HFFc6 (cell line): ENCODE measurements at places on chromosomes 6 and 20. TPM values are rescaled to one million over a fixed set of nuclear protein-coding genes. Genes with fewer than 3 reads are reported as not detected.

DNA sequence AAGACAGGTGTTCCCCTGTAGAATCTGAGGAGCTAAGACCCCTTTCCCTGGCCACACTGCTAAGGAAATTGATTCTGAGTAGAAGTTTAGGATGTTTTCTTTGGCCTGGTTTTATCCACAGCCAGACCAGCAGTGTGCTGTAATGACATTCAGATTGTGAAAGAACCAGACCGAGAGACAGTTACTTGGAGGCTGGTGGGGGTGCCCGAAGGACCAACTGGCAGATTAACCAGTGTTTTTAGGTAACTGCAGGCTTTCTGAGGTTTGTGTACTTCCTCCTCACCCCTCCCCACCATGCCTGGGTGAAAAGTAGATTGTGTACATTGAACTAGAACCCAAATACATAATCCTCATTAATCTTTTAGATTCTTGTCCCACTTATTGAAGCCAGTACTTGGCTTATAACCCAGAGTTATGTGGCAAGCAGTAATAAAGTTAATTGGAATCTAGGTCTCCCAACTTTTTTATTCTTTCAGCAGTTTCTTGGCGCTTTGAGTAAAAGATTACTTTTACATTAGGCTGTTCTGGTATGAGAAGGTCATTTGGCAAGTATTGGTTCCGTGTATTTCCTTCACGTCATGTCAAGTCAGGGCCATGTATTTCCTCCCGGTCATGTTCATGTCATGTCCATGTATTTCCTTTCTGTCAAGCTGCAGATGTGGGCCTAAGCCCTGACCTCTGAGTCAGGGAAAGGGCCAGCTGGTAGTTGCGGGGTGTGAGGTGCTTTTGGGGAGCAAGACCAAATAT is 93.7 kb downstream of the TCP11 start:
- DNase-seq: peak; percentile 39

GRCh38 chr6:18161431-18161830 is 6.2 kb downstream of the KDM1B start:
- no peak for DNase-seq

DNA sequence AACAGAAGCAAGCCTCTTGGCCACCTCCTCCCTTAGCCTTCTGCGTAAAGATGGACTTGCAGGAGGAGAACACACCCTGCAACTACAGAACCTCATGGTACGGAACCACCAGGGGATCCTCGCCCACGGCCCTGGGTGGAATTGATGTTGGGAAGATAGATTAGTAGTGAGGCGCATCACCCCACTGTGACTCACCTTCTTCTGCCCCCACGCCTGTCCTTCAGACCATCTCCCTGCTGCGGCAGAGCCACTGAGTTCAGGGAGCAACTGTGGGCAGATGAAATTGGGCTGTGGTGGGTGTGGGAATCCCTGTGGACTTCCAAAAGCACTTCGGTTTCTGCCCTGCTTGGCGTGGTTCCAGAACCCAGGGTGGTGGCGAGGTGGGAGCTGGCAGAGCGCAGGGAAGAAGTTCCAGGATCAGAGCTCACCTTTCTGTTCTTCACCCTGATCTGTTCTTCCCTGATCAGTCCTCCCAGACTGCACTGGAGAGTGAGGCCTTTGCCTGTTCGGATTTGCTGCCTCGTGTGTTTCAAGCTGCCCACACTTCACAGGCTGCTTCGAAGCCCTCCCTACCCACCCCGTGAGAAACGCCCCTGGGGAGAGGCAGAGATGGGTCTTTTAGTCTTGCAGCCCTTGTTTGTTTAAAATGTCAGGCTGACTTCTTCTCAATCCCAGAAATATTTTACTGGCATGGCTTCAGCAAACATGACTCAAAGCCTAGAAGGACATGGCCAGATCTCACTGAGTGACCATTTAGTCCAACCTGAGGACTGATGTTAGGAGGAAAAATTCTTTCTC is 92.8 kb upstream of the MLN start:
- peak; percentile 15 for DNase-seq

- no peak for DNase-seq
Measured at GRCh38 chr20:60718743-60719480, 533.1 kb upstream of the CDH4 start.

DNA sequence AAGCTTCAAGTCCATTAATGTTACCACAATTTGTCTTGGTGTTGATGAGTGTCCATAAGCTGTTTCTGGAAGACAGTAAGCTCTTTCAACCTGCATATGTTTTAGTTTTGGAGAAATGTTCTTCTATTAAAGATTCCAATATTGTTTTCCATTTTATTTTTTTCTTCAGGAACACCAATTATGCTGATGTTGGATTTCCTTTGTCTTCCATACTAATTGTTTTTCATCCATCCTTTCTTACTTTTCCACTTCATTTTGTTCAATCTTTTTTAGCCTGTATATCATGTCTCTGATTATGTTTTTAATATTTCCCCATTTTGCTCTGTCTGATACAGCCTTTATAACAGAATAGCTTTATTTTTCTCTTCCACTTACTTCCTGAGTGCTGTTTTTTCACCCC is 21.9 kb downstream of the SLC13A3 start:
- DNase-seq: no peak

DNA sequence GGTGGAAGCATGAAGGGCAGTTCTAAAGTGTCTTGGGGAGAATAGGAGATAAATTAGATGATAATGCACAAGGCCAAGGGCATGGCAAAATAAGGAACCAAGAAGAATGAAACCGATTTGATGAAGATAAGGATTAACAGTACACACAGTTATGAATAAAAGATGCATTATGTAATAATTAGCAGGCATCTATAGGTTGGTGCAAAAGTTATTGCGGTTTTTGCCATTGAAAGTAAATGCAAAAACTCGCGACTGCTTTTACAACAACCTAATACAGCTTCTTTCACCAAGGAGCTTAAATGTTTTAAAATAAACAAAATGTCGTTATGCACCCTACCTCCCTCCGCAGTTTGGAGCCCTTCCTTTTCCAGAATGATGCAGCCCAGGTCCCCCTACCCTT is 29.0 kb downstream of the MAS1 start:
- no peak for DNase-seq

DNA sequence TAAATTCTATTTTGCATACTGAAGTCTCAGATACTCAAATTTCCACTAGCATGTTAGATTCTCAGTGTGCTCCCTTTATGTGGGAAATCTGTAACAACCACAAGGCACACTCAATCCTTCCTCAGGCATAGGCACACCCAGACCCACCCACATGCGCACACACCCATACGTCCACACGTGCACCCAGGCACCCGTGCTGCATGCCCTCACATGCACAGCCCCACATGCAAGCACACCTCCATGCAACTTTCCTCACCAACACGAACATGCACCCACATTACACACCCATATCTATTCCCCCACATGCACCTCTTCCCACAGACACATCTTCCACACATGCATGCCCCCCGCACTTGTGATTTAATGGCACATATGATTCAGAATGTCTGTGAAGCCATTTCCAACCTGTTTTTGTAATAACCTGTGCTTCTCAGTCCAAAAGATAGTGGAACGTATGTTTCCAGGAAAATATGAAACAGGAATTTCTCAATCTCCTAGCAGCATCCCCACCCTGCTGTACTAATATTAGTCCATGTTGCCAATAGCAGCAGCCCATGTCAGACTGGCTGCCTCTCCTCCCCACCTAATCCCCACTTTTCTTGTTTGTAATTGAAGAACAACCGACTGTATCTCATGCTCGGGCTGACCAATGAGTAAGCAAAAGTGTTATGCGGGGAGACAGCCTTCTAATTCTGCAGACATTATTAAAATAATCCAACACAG is 11.3 kb upstream of the CYP24A1 start:
- no peak for DNase-seq

- no peak for DNase-seq
Measured at GRCh38 chr6:146292506-146292905, 251.1 kb upstream of the RAB32 start.

- no peak for DNase-seq
Measured at GRCh38 chr6:11270030-11271027, 37.9 kb upstream of the NEDD9 start.

DNA sequence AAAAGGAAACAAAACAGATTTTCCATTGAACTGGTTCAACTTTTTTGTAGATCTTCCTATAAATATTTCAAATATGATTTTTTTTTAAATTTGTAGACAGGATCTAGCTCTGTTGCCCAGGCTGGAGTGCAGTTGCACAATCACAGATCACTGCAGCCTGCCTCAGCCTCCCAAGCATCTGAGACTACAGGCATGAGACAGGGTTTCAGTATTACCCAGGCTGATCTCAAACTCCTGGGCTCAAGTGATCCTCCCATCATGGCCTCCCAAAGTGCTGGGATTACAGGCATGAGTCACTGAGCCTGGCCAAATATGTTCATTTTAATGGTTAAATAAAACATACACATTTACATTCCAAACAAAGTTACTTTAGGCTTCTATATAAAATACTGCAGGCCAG is 33.6 kb downstream of the SAMHD1 start:
- no peak for DNase-seq

- DNase-seq: no peak
Measured at GRCh38 chr6:53579338-53579737, 34.4 kb upstream of the GCLC start.

- no peak for DNase-seq
Measured at GRCh38 chr6:25441663-25442270, 162.6 kb downstream of the CARMIL1 start.

- no peak for DNase-seq
Measured at GRCh38 chr6:86511962-86512361, 425.4 kb upstream of the HTR1E start.

DNA sequence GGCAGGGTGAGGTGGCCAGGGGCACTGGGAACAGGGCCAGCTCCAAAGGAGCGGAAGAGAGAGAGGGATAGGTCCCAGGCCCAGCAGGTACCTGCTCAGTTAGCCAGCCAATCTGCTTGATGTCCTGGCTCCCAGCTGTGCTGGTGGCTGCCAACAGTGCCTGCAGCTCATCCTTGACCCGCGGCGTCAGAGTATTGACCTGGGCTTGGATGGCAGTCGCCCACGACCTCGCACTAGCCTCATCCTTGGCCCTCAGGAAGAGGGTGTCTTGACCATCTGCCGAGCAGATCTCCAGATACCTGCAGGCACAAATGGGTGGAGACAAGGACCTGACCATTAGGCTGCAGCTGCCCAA is 11.1 kb upstream of the CDK5RAP1 start:
- no peak for DNase-seq

- DNase-seq: no peak
Measured at GRCh38 chr6:130211691-130212090, 11.1 kb downstream of the SAMD3 start.

DNA sequence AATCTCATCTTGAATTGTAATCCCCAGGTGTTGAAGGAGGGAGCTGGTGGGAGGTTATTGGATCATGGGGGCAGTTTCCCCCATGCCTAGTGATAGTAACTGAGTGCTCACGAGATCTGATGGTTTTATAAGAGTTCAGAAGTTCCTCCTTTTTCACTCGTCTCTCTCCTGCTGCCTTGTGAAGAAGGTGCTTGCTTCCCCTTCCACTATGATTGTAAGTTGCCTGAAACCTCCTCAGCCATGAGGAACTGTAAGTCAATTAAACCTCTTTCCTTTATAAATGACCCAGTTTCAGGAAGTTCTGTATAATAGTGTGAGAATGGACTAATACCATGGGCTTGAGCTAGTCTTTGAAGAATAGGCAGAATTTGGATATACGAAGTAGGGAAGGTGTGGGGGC is 113.9 kb downstream of the RIN2 start:
- no peak for DNase-seq

DNA sequence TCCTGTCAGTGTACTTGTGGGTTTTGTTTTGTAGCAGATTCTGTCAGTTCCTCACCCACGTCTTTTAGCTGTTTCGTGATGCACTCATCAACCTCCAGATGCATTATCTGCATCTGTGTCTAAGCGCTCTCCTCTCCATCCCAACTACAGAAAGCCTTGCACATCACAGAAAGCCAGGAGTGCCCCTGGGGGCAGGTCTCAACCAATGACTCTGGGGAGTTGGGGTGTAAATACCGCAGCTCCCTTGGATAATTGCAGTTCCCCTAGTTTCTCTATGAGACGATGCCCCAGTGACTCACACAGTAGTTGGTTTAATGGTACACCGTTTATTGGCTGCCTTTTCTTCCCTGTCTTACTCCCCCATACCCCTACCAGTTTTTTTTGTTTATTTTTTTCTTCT is 158.1 kb downstream of the SOX4 start:
- no peak for DNase-seq

DNA sequence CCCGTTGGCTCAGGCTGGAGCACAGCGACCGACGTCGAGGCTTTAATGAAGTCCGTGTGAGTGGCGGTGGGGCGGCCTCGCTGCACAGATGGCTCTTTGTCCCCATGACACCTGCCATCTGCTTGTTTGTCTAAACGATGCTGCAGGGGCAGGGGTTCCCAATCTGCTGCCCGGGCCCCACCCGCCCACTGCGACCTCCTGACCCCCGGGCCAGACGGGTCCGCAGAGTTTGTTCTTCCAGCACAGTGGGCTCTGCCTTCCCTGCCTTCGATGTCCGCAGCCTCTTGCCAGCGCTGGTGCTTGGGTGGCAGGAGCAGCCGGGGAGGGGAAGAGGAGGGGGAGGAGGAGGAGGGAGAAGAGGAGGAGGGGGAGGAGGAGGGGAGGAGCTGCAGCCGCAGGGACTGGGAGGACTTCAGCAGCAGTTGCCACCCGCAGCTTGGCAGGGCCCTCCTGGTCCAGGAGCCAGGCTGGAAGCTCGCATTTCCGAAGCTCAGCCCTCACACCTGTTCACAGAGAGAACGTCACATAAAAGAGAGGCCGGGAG is 210.0 kb downstream of the DLL1 start:
- no peak for DNase-seq

GRCh38 chr6:8855411-8855810 is 420.1 kb upstream of the SLC35B3 start:
- DNase-seq: no peak

GRCh38 chr6:32415521-32416019 is 8.6 kb upstream of the BTNL2 start:
- DNase-seq: peak; percentile 52

- DNase-seq: no peak
Measured at GRCh38 chr6:78505178-78505577, 362.2 kb upstream of the IRAK1BP1 start.

- DNase-seq: no peak
Measured at GRCh38 chr6:40755749-40756452, 168.7 kb upstream of the LRFN2 start.

- DNase-seq: no peak
Measured at GRCh38 chr20:10714236-10714975, 40.6 kb upstream of the JAG1 start.

The RFX6 gene
- total RNA-seq: not detected in 3 replicates

The PPDPF gene
- total RNA-seq: 396 to 432 TPM (median 418 TPM) in 3 replicates

The FABP7 gene
- total RNA-seq: not detected in 3 replicates

The UBD gene
- total RNA-seq: not detected in 3 replicates

The FAM209B gene
- total RNA-seq: 0.31 TPM in 2 of 3 replicates, not detected in the other

The RIMS1 gene
- 2.1 TPM in 2 replicates for total RNA-seq

The NOTCH4 gene
- 0.42 to 0.68 TPM (median 0.49 TPM) in 3 replicates for total RNA-seq

The TNNC2 gene
- total RNA-seq: not detected in 2 replicates

The CYP39A1 gene
- not detected in 3 replicates for total RNA-seq

The KCNK5 gene
- total RNA-seq: not detected in 2 replicates

The CBLN4 gene
- not detected in 2 replicates for total RNA-seq

The IL17A gene
- total RNA-seq: not detected in 3 replicates

The CALHM5 gene
- 1.6 to 4.6 TPM (median 2.0 TPM) in 3 replicates for total RNA-seq
